ENCODE measurements at places on chromosomes 1 and 21.

DNA sequence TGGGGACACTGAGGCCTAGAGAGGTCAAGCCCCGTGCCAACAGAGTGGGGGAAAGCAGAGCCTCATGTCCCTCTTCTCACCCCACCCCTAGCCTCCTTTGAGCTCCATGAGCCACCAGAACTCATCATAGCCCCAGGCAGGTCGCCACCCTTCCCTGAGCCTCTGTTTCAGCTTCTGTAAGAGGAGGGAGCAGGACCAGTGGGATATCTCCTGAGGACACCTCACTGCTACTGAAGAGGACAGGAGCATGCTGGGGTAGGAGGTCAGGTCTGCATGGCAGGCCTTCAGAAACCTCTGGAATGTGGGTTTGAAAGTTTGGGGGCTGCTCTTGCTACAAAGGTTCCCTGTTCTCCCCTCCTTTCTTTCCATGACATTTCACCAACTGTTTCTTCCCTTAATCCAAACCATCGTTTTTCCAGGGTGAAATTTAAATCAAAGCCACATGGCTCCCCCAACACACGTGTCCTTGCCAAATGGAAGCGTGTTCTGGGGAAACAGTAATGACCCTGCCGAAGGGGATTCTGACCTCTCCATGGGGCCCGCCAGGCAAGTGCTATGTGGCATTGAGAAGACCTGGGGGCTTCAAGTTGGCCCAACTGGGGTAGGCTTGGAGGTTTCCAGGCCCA lies 88.1 kb upstream of the RUNX3 start:
- no peak for DNase-seq

GRCh38 chr1:53180226-53180625 lies 16.4 kb upstream of the CPT2 start:
- no peak for DNase-seq

GRCh38 chr1:117097443-117097842 lies 24.1 kb downstream of the TRIM45 start:
- no peak for DNase-seq

DNA sequence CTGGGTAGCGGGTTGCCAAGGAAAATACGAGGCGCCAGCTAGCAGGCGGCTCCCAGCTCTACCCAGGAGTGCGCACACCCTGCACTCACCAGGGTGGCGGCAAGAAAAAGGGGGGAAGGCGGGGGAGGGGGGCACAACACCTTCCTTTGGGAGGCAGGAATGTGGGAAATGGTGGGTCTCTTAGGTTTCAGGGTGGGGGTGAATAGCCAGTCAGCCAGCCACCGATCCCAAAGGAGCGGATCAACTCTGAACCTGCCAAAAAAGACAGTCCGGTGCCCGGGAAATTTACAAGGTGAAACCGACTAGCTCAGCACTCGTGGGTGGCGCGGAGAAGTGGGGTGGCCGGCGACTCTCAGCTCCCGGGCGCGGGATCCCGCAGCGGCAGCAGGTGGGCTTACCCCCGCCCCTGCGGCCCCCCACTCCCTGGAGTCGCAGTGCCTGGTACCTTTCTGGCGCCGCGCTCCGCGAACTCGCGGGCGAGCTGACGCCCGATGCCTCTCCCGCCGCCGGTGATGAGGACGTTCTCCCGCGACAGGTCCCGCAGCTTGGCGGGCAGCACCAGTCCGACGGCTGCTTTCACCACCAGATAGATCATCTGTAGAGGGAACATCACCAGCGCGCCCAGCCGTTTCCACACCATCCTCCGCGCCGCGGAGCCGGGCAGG lies 1.2 kb downstream of the DHRS3 start:
- peak; percentile 62 for DNase-seq

- DNase-seq, result no peak
Observed at GRCh38 chr1:153556348-153556747, 7.3 kb upstream of the S100A3 start.
